Midbrain (tissue), 1 donor: ENCODE measurements at places on chromosomes 4 and X.
A peak's percentile ranks its signal among the peaks of the same experiment; 100 is the strongest.

GRCh38 chr4:64857815-64858214, 448.6 kb upstream of the TECRL start:
- DNase-seq = no peak

GRCh38 chr4:7938609-7939376, 868 bp downstream of the AFAP1 start:
- no peak for DNase-seq

GRCh38 chr4:34679228-34679627, 1565.1 kb downstream of the ARAP2 start:
- DNase-seq = no peak

- DNase-seq = no peak
These were observed 22.5 kb upstream of the TCEAL4 start for GRCh38 chrX:103562801-103563200.

- DNase-seq = peak; percentile 93
These were observed at the start of gene MANBA for GRCh38 chr4:102760645-102761295. Gene MANBA, minus strand, starts transcription at chr4:102760968. Its CDS starts 74 bp downstream, at chr4:102760894.
